BJ (cell line): ENCODE measurements at places on chromosomes 2 and 18. TPM values are rescaled to one million over a fixed set of nuclear protein-coding genes. Genes with fewer than 3 reads are reported as not detected.

DNA sequence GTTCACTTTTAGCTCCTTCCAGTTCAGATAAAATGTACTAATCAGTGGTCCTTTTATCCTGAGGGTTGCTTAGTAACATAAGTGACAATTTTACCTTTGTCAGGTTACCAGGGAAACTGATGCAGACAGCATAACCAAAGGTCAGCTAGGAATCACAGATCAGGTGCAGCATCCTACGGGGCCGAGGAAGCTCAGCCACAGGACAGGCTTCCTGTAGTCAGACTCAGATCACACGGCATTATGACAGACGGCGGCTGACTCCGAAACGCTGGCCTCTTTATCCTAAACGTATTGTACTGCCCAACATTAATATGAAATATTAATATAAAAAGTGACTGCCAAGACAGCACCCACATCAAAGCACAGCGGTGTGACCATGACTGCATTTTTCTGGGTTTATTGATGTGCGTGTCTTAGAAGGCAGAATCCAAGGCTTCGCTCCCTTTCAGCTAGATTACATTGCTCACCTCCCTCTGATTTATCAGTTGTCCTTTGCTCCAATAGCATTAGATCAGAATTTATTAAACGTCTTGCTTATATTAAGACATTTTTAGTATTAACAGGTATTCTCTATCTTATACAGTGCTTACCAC lies 444.5 kb downstream of the CMPK2 start:
- DNase-seq, result no peak

Gene PHOSPHO2
- polyA plus RNA-seq, result 0.40 and 1.4 TPM in 2 replicates

Gene DSG4
- polyA plus RNA-seq, result not detected in 2 replicates

Gene ABHD1
- polyA plus RNA-seq, result 0.07 TPM in 1 of 2 replicates, not detected in the other

Gene MAIP1
- 11.3 and 14.0 TPM in 2 replicates for polyA plus RNA-seq

- DNase-seq, result no peak
These were observed 277 bp upstream of the INPP1 start for GRCh38 chr2:190343089-190343535.

DNA sequence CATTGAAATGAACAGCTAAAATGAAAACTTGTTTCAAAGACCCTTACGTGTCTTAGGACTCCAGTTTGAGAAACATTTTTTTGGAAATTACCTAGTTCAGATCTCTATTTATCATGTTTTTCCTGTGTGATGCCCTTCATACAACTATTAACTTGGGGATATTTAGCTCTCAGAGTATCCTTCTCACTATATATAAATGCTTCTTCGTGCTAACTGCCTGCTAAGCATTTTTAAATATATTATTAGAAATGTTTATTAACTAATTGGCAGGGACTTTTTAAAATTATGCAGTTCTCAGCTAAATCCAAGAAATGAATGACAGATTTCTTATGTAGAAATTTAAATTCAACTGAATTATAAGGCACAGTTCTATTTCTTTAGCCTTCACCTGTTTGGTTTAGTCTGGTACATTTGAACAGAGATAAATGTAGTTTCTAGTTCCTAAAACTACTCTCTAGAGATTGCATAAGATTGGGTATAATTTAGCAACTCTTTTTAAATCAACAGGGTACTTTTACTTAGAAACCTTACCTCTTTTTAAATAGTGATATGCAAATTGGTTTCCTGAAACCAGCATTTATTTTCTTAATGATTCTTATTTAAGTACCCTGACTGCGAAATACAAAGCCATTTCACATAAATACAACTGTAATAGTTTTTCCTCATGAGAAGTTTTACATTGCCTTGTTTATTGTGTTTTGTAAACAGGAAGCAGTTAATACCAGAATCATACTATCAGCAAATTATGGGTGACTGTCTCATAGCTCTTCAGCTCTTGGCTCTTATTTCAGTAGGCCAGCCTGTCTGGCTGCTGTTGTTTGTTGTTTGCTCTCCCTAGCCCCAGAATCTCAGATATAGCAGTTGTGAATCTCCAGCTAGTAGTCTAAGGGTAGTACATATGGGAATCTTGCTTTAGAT lies 140.7 kb downstream of the PTRHD1 start:
- DNase-seq, result no peak

Gene UGGT1
- 28.6 and 46.4 TPM in 2 replicates for polyA plus RNA-seq

Gene ALPP
- polyA plus RNA-seq, result not detected in 2 replicates

DNA sequence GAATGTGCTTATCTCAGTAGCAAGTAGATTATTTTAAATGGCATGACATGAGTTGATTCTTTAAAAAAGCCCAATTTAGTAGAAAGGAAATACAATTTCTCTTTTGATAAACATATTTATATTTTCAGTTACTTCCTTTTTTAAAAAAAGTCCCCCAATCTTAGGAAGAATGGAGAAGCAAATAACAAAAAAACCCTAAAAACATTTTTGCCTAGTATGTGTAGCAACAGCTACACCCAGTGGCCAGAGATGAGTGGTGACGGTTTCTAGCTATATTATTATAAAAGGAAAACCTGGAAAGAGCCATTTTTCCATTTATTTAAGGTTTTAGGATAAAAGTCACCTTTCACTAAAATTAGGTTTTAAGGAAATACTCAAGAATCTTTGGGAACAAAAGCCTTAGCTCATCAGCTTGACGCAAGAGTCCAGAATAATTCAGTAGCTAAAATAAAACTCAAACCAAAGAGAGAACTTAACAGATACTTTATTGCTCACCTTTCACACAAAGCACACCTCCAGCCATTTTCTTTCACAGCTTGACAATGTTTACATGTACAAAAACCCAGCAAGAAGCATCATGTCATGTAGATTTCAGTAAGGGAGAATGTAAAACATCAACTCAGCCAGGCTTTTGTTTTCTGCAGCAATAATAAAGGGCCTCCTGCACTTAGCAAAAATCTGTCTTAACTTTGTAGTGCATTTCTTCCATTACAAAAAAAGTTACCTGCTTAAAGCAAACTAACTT lies 15.7 kb downstream of the FAM98A start:
- DNase-seq, result no peak

GRCh38 chr2:221533299-221533698 lies 38.8 kb downstream of the EPHA4 start:
- no peak for DNase-seq

DNA sequence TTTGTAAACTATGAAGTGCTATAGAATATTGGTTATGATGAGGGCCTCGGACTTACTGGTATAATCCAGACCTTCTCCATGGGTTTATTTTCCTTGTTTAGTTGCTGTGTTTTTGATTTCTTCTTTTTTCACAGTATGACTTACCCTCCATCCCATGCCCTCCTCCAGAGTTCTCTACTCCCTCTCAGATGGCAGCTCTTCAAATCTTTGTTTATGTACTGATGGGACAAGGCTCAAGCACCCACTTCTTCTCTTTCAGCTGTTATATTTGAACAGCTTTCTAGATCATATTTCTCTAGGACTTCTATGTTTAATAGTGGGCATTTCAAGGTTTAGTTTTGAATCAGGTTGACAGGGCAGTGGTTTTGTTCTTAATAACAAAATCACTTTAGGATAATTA lies 43.9 kb downstream of the CLIP4 start:
- DNase-seq, result no peak

GRCh38 chr2:62185475-62186155 lies 10.3 kb upstream of the B3GNT2 start:
- no peak for DNase-seq

GRCh38 chr2:190696792-190697398 lies 48.0 kb downstream of the NAB1 start:
- DNase-seq, result no peak

DNA sequence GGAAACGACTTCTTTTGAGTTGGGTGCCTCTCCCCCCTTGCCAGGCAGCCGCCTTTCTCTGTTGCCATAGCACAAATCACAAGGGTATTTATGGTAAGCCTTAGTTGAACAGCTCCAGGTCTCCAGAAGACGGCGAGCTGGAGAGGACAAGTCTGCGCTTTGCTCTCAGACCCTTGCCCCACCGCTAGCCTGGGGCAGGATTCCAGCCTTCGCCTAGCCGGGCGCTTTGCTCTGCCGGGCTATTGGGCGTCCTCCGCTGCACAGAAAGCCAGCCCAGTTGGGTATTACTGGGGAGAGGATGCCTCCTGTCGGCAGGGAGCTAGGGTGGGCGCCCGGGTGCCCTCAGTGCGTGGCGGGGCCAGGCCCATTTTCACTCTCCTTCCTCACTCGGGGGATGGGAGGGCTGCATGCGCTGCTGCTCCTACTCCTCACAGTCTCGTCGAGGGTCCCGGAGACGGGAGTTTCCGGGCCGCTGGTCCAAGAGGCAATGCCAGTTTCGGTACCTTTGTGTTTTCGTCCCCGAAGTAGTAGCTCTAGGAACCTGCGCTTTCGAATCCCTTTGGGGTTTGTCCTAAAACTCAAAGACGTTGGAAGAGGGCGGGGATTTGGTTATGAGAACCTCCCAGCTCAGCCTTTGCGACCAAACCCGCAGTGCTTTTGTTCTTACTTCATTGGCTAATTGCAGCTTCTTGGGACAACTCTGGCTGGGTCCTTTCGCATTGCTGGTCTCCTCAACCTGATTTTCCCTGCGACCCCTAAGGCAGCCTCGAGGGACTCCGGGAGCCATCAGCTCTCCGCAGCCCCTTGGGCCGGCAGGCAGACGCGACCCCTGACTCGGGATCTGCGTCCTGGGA lies 3.6 kb upstream of the DLX2 start:
- DNase-seq, result no peak
